ENCODE measurements at places on chromosomes 6 and 20.

GRCh38 chr20:3710703-3711483 lies 1.5 kb downstream of the SIGLEC1 start:
- no peak for DNase-seq

DNA sequence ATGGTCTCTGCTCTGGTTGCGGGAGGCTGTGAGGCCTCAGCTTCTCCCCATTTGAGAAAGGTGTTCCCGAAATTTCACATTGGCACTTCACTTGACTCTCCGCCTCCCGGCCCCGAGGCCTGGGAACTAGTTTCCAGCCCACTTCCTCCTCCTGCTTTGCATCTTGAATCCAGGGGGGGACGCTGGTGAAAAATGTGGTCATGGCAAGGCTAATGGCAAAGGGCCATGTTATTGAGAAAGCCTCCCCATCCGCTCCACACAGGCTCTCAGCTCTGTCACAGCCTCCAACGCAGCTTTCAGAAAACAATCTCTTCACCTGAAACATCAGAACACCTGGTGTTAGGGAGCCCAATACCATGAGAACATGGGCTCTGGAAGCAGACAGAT lies 5.6 kb downstream of the PLAGL2 start:
- DNase-seq: no peak

DNA sequence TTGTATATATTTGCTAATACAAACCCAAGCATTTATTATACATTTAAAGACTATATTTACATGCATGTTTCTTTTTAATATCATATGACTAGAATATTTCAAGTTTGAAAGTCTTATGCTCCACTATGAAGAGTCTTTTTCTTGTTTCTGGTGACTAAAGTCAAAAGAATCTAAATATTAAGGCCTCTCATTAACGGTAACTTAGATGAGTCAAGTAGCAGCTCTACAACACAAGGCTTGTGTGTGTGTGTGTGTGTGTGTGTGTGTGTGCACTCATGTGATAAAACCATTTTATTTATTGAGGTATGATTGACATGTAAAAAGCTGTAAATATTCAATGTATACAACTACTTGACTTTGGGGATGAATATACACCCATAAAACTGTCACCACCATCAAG lies 275.6 kb downstream of the TFAP2B start:
- no peak for DNase-seq

DNA sequence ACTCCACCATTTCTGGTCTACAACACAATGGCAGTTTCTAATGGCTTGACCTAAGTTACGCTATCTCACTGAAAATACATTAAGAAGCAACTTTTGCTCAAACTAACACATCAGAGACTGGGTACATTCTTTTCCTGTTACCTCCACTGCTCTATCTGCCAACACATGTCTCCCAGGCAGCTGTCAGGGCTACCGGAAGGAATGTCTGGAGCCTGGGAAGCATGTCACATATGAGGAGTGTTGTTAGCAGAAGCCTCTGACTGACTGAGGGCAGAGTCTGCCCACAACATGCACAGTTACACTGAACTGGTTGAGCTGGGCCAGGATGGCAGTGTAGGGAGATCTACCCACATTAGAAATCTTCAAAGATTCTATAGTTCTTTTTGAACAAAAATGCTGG lies 264.5 kb downstream of the KIF16B start:
- DNase-seq: no peak

DNA sequence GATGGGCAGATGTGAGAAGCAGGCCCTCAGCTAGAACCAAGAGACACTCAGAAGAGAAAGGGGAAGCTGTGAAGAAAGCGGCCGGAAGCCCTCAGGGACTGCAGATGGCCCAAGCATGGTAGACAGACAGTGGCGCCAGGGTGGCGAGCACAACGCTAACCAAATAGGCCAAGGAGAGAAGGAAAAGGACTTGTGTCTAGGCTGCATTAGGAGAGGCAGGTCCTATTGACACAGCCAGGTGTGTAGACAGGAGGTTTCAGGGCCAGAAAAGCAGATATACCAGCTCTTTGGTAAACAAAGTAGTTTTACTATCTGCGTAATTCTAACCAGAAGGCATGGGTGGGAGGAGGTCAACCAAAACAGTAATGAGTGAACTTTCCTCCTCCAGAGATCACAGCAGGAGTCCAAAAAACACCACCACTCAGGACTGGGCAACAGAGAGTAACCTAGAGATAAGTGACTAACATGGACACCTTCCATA lies 15.8 kb upstream of the MAP7 start:
- no peak for DNase-seq

GRCh38 chr6:47134476-47135189 lies 92.5 kb upstream of the ADGRF1 start:
- DNase-seq: no peak

DNA sequence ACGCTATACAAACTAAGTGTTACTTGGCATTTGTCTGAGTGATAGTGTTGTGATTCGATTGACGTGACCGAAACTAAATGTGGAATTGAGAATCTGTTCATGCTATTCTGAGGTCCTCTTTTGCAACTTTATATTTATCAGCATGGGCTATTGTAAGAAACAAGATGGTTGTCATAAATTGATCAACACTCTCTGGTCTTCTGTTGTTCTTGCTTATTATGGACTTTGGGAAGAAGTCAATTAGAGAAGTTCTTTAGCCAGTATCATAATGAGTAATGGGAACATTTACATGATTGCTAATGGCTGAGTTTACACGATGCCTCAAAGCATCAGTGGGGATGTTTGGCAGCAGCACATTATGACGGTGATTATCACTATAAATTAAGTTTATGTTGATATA lies 195.0 kb downstream of the CD83 start:
- DNase-seq: no peak

DNA sequence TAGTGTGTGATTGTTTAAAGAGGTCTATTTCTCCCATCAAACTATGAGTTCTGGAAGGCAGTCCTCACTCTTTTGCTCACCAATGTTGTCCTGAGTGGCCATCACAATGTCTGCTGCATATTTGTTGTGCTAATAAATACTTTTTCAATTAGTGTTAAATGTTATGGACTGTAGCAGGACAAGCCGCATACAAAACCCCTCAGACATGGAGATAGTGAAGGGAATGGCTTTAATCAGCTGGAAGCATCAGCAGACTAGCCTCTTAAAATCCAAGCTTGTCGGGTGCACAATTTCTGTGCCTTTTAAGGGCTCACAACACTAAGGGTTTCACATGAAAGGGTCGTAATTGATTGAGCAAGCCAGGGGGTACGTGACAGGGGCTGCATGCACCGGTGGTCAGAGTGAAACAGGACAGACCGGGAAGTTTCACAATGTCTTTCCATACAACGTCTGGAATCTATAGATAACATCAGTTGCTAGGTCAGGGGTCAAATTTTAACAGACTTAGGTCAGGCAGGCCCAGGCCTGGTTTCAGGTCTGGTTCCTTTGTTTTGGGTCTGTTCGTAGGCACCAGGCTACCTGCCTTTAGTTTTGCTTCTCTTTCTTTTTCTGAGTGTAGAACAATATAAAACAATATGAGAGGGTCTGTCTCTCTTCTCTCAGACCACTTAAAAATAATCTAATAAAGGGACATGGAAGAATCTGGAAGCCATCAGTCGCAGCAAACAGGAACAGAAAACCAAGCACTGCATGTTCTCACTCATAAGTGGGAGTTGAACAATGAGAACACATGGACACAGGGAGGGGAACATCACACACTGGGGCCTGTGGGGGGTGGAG lies 327.6 kb upstream of the HTR1E start:
- no peak for DNase-seq

GRCh38 chr6:38640216-38640909 lies 634 bp upstream of the BTBD9 start:
- no peak for DNase-seq

- DNase-seq: no peak
Measured at GRCh38 chr20:42099101-42099500, 480.9 kb upstream of the CHD6 start.

GRCh38 chr20:41089555-41089954 lies 47.8 kb upstream of the PLCG1 start:
- DNase-seq: no peak

DNA sequence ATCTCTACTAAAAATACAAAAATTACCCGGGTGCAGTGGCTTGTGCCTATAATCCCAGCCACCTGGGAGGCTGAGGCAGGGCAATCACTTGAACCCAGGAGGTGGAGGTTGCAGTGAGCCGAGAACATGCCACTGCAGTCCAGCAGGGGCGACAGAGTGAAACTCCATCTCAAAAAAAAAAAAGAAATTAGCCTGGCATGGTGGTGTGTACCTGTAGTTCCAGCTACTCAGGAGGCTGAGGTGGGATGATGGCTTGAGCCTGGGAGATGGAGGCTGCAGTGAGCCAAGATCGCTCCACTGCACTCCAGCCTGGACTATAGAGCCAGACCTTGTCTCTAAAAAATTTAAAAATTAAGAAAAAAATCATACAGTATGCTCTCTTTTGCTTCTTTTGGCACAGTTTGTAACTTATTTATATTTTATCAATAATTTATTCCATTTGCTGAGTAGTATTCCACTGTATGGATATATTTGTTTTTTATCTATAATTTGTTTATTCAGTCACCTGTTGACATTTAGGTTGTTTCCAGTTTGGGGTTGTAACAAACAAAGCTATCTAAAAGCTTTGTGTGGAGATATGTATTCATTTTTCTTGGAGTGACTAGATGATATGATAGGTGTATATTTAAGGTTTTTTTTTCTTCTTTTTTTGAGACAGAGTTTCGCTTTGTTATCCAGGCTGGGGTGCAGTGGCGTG lies 8.0 kb upstream of the MYBL2 start:
- DNase-seq: no peak

- no peak for DNase-seq
Measured at GRCh38 chr20:40956542-40957264, 71.9 kb upstream of the TOP1 start.

DNA sequence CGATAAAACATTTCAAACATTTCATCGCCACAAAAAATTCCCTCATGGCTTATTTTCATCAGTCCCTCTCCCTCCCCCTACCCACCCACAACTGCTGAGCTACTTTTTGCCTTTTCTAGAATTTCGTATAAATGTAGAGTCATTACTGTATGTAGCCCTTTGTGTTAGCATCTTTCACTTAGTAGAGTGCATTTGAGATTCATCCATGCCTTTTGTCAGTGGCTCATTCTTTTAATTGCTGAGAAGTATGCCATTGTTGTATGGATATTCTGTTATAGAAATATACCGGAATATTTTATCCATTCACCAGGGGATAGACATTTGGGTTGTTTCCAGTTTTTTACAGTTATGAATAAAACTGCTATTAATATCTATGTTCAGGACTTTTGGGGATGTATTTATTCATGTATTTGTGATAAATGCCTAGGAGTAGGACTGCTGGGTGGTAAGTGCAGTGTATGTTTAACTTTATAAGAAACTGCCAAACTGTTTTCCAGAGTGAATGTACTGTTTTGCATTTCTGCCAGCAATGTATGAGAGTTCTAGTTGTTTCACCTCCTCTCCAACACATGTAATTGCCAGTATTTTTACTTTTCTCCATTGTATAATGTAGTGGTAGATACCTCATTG lies 50.4 kb downstream of the FOXO3 start:
- no peak for DNase-seq

DNA sequence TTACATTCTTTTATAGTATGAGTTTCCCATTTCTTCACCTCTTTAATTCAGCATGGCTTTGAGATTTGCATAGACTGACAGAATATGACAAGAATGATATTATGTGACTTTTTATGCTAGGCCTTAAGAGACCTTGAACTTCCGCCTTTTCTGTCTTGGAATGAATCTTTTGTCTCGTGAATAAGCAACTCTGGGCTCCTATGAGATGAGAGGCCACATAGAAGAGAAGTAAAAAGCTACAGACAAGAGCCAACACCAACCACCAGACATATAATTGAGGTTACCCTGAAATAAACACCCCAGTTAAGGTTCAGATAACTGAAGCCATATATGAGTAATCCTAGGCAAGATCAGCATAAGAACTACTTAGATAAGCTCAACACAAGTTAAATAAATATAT lies 600.8 kb downstream of the MEI4 start:
- DNase-seq: no peak

DNA sequence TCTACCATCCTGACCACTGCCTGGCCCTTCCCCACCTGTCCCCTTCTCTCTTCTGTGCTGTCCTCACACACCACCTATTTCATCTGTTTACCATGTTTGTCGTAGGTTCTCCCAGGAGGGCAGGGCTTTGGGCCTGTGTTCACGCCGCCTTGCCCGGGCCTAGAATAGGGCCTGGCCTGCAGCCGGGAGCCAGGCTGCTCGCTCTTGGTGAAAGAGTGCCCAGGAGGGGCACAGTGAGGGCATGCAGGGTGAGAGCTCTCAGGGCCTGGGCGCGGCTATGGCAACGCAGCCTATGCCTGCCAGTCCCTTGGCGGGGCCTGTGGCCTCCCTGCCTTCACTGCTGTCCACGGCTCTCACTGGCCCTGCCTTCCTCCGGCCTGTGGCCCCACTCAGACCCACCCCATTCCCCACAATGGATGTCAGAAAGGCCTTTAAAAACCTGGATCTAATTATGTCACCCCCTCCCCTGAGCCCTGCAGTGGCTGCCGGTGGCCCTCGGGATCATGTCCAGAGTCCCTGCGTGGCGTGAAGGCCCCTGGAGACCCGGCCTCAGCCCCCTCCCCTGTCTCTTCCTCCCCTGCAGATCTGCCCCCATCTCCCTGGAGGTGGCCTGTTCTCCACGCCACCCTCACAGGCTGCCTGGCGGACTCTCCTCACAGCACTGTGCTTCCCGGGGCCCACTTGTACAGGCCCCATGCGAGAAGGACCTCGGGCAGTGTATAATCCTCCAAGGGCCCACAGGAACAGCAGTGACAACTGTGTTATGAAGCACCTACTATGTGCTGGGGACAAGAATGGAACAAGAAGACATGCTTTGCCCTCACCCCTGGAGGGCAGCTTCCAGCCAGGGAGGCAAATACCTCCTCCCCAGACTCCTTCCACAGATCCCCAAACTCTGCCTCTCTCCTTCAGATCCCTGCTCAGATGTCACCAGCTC lies 22.9 kb upstream of the NOL4L start:
- DNase-seq: no peak

Data from cortex of kidney (tissue), 1 donor.